Esophagus squamous epithelium (tissue), 5 donors: ENCODE measurements at places on chromosomes 11 and 22.

GRCh38 chr22:50691521-50691920, 18.9 kb downstream of the SHANK3 start:
- DNase-seq: no peak

GRCh38 chr11:255816-256215, 19.0 kb downstream of the PSMD13 start:
- no peak for DNase-seq

DNA sequence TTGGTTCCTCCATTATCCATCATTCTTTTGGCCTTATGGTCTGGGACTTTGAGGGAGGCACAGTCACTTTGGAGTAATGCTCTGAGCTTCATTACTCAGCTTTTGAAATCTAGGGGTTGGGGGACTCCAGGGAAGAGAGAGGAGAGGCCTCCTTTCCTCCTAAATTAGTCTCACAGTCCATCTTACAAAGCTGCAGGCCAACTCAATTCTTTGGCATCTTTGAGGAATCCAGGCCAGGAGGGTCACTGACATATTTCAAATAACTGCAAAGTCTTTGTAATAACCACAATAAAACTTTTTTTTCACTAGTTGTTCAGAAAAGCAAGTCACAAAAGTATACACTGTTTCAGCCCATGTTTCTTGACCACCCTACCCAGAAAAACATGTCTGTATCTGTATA, 73.3 kb upstream of the FAR1 start:
- DNase-seq: no peak

DNA sequence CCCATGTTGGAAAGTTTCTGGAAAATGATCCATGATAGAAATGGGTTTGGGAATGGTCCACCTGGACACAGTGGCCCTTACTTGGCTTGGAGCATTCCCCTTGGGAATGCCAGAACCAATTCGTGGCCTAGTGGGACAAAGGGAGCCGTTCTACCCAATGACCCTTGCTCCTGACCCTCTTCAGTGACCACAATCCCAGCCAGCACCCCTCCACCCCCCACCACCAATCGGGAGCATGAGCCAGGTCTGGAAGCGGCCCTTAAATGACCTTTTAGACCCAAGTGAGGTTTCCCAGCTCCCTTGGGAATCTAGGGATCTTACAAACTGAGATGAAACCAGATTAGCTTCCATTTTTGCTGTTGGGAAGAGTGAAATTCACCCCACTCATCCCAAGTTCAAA, 51.3 kb upstream of the CDON start:
- DNase-seq: no peak

GRCh38 chr11:27139742-27140367, 99.2 kb downstream of the BBOX1 start:
- DNase-seq: no peak

- no peak for DNase-seq
These were observed 128.0 kb downstream of the DSCAML1 start for GRCh38 chr11:117669062-117669461.

DNA sequence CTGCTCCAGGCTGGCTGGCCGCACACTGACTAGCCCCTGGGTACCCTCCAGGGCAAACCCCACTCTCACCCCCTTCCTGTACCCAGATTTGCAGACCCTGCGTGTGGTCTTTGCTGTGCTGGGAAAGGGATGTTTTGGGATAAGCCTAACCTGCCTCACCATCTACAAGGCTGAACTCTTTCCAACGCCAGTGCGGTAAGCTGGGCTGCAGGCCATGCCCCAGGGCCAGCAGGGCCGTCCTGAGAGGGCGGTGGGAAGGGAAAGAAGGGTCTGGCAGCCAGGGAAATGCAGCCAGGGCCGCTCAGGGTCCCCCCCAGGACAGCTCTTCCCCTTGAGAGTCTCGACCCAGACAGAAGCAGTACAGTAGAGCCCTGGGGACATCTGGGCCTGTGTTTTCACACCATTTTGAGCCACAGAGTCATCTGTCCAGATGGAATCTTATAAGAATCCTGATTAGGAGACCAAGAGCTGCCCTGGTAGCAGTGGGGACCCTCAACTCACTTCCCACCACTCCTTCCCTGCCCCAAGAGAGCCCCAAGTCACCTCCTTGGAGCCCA, 22.4 kb upstream of the SLC22A12 start:
- DNase-seq: no peak

DNA sequence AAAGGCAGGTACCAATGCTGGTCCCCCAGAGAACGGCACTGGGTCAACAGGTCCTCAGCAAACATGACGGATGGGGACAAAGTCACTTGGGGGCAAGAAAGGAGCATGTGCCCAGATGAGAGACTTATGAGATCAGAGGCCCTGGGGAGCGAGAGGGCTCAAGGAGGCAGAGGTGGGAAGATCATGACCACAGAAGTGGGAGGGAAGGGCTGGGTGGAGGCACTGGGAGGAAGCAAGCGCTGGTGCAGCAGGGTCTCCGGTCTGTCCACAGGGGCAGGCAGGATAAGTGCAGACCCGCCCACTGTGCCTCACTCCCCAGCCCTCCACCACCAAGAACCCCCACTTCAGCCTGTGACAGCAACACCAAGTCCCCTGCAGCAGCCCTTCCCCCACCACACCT, 10.9 kb downstream of the ELFN2 start:
- DNase-seq: no peak

DNA sequence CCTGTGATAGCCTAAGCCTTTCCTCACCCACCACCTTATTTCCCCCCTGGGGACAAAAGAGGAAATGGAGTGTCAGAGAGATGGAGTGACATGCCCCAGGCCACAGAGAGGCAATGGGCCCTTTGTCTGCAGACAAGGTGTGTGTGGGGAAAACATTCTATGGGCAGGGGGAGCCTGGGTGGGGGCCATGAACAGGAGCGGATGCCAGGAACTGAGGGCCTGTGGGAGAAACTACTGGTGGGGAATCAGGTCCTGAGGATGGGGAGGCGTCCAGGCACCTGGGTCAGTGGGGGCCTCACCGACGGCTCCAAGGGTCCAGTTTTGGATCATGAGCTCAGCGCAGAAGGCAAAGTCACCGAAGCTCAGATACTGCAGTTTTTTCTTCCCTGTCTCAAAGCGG, 3.0 kb downstream of the FIBP start:
- DNase-seq: no peak

- DNase-seq: no peak
These were observed 428 bp downstream of the SCN3B start for GRCh38 chr11:123653827-123654565.

DNA sequence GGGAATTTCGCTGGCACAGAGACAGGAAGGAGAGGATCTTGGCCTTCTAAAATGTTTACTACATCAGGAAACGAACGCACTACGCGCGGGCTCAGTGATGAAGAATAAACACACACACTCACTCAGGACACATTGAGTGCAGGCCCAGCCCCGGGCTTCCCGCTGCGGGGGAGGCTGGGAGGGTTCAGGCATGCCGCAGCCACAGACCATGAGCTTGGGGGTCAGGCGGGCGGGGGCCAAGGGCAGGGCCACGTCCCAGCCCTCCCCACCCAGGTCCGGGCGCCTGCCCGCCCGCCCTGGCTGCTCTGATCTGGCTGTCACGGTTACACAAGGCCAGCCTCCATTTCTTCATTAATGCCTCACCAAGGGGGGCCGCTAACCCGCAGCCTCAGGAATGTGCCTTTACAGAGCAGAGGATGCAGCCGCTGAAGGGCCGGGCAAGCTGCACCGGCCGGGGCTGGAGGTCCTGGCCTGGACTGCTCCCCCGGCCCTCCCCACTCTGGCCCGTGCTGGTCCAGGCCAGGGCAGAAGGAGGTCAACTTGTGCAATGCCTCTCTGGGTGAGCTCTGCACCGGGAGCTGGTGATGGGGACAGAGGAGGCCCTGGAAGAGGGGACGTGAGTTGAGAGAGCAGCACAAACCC, 41.7 kb downstream of the IGF2 start:
- DNase-seq: no peak

DNA sequence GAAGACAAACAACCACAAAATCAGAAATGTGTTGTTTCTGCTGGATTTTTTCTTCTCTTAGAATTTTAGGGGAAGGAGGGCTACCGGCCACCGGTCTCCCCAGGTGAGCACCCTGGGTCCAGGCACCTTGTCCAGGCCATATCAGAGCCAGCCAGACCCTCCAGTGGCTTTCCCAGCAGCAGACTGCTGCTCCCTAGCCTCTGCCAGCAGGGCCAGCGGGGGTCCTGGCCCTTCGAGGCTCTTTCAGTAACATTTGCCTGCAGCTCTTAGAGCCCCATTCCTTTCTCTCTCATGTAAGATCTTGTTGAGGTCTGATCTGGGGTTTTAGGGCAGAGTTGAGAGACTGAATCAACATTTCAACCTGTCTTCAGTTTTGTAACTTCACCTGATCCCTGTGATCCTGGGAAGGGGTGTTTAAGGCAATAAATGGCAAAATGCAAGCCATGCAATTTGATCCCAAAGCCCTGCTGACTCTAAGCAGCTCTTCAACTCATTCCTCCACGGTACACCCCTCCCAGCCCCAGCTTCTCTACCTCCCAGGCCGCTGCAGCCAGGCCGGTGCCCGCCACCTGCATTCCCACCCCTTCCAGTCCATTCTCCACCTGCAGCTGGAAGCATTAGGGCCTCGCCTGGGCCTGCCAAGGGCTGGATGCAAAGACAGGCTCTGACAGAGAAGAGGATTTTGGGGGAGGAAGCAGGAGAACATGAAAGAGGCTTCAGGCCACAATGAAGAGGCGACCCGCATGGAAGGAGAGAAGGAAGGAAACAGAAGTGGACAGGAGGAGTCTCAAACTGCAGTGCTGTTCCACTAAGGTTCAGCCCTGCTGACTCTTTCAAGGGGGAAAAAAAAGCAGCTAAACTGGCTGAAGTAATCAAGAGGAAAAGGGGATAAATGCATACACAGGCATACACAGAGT, 113.0 kb upstream of the FGF3 start:
- DNase-seq: no peak

- no peak for DNase-seq
These were observed 15.2 kb upstream of the CDC42EP1 start for GRCh38 chr22:37544955-37545702.

DNA sequence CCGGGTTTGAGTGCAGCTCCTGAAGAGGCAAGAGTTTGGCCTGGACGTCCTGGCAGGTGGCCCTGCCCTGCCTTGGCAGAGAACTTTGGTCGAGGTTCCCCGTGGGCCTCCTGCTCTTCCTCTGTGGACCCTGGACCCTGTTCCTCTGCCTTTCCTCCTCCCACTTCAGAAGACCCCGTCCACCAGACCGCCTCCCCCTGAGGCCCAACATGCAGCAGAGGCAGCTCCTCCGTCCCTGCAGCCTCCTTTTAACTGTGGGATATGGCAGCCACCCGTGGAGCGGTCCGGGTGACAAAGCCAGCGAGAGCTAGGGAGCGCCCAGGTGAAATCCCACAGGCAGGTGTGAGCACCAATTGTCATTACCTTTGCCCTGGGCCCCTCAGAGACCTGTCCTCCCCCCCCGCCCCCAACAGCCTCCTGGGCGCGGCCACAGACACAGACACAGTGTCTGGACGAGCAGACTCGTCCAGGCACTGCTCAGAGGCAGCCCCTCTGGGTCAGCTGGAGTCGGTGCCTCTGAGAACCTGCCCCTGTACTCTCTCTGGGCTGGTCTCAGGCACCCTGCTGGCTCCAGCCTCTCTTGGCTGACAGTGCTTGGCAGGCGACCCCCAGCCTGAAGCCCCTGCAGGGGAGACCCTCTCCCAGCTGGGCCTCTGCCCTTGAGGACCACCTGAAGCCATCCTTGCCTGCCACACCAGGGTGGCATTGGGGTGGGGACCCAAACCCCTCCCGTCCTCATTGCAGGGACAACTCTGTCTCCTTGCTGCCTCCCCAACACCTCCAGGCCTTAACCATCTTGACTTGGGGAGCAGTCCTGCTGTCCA, 4.1 kb upstream of the PTDSS2 start:
- no peak for DNase-seq

- DNase-seq: no peak
These were observed 194.3 kb upstream of the BDNF start for GRCh38 chr11:27894552-27894951.

DNA sequence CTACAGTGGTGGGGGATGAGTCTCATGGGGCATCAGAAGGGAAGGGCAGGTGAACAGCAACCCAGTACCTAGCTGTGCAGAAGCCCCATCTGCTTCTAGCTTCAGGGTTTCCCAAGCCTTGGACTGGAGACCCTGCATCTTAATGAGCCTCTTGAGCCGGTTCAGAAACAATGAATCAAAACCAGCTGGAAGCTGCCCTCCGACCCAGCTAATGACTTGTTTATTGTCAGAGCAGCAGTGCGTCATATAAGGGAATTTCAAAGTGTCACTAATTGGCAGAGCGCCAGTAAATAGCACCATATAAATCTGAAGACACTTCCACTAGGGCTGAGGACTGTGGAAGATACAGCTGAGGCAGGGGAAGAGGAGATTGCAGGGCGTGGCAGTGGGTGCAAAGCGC, 57.5 kb downstream of the RPUSD4 start:
- DNase-seq: no peak

- DNase-seq: no peak
These were observed 4.9 kb upstream of the EI24 start for GRCh38 chr11:125564357-125564756.

- DNase-seq: no peak
These were observed 64.6 kb downstream of the OPCML start for GRCh38 chr11:133467686-133468085.
